ENCODE measurements at places on chromosomes 4 and X.

DNA sequence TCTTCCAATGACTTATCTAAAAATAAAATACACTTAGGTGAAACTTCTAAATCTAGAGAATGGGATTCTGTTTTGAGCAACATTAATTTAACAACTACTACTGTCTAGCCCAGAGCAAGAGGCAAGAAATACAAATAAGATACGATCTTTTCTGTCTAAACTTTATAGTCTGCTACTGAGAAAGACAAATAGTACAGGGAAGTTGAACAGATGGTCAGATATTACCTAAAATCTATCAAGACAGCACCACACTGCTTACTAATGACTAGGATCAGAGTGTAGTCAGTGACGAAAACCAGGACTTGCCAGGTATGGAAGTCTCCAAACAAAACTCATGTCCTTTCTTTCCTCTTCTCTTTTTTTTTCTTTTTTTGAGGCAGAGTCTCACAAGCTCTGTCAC is 7.1 kb downstream of the FAM13A start:
- no peak for DNase-seq

DNA sequence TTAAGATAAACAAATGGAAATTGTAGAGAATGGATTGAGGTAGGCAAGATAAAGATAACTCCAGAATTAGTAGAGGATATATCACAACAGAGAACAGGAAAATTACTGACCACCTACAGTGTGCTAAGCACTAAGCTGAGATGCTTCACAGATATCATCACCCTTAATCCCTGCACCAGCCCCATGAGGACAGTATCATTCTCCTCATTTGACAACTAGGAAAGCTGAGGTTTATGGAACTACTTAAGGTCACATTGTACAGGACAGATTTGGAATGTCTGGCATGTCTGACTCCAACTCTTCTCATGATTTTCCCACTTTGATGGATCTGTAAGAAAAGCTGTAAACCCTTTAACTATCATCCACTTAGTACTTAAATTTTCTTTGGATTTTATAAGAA is 95.5 kb downstream of the CASK start:
- no peak for DNase-seq

DNA sequence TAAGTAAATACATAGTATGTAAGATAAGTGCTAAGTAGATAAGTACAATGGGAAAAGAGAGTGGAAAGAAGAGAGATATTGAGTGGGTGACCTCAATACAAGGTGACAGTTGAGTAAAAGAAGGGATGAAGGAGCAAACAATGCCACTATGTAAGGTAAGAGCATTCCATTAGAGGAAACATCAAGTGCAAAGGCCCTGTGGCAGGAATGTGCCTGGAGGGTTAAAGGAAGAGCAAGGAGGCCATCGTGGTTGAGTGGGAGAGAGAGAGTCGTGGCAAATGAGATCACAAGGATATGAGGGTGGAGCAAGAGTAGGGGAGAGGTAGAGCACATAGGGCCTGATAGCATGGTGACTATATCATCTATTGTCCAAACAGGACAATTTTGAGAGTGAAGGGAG is 13.4 kb downstream of the EDNRA start:
- no peak for DNase-seq

DNA sequence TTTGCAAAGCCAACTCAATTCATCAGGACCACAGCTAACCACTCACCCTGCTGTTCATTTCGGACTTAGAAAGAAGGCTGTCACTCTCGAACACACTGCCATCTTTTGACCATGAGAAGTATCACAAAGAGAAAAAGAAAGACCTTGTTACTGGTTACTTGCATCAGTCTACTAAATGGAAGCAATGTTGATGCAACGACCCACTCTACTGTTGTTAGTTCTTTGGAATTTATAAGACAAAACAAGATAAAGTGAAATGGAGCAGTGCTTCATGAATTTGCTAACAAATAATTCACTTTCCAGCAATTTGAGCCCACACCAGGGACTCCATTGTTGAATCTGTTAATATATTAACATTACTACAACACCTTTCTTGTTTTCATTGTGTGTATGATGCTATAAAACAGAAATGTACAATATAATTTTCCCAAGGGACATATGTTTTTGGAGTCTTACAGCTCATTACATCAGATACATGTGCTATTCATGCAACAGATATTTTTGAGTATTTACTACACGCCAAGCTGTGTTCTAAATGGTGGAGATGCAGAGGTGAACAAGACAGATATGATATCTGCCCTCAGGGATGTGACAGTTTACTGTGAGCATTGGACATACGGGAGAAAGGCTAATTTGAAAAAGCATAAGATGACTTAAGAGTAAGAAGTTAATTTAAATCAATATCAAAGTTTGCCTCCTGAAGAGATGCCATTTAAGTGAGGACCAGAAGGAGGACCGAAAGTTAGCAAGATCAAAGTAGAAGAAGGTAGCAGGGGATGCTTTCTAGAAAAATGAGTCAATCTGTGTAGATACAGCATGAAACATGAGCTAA is 87.2 kb downstream of the AREG start:
- DNase-seq = peak; percentile 50

DNA sequence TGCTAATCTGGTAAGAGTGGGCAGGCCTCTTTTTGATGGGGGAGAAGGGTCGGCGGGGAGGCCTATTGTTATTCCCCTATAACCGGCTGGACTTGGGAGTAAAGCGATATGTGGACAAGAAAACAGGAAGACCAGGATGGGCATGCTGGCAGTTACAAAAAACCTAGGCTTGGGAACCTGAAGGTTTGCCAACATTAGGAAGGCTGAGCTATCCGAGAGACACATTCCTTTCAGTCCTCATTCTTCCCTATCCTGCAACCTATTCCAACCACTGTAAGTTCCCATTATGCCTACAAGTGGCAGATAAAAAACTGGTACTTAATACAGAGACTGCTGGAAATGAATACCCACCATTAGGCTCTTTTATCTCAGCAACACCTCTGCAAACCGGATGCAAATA is 32.4 kb upstream of the CT47C1 start:
- no peak for DNase-seq

- peak; percentile 54 for DNase-seq
Observed at GRCh38 chr4:113394730-113395530, 345.5 kb downstream of the ANK2 start.

DNA sequence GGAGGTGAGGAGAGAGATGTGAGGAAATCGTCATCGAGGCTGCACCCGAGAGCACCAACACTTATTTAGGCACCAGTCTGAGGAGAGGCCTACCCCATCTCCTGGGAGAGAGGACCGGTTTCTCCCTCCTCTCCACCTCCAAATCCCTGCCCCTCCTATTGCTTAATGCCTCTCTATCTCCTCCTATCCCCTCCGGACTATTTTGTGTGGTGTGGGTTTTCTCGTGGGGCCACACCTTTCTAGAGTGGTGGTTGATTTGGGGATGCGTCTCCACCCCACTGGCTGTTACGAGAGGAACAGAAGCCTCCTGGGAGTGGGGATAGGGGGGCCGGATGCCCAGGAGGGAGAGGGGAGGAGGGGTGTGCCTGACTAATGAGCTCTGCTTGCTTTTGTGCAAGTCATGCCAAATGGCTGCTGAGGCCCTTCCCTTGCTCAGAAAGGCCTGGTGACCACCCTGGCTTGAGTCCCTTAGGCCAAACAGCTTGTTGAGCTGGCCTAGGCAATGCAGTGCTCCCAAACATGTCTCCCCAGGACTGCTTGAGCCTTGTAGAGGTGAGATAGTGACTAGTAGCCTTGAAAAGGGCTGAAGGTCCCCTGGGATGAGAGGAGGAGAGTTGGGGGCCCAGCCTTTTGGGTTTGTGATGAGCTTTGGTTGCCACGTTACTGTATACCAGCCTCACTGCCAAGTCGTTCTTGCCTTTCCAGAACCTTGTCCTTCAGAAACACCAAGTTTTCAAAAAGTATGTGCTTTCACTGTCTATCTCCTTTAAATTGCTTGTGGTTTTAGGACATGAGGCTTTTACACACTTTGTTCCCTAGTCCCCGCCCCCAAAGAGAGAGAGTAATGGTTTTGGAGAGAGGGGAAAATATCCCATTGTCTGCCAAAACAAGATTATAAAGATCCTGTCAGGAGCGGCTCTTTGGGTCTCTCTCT is 1.2 kb downstream of the MSN start:
- DNase-seq = peak; percentile 59

DNA sequence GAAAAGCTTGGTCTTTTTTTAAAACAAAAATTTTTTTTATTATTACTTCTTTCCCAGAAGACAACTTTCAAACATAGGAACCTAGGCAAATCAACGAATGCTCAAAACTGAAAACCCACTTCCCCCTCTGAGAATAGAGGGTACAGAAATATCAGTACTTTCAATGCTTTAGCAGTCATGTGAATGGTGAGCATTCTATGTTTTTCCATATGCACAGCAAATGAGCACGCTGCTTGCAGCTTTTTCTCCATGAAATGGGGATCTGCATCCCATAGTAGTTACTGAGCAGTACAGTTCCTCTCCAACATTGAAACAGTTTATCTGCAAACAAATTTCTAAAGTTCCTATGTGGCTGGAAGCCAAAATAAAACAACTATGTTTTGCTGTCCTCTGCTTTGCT is 108.4 kb upstream of the BMP2K start:
- DNase-seq = no peak

DNA sequence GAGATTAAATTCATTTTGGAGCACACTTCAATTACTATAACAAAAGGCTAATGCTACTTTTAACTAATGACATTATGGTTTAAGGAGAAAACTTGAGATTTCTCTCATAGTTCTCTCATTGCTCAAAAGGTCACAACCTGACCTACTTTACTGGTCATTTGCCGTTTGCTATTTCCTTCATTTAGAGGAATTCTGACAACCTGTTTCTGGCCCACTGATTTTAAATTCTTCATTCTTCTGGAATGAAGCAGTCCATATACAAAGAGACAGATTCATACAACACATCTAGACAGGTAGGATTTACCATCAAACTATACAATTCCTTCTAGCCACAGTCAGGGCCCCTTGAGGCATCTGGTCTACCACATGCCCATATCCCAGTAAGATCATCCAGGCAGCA is 14.2 kb downstream of the RNF150 start:
- DNase-seq = no peak

DNA sequence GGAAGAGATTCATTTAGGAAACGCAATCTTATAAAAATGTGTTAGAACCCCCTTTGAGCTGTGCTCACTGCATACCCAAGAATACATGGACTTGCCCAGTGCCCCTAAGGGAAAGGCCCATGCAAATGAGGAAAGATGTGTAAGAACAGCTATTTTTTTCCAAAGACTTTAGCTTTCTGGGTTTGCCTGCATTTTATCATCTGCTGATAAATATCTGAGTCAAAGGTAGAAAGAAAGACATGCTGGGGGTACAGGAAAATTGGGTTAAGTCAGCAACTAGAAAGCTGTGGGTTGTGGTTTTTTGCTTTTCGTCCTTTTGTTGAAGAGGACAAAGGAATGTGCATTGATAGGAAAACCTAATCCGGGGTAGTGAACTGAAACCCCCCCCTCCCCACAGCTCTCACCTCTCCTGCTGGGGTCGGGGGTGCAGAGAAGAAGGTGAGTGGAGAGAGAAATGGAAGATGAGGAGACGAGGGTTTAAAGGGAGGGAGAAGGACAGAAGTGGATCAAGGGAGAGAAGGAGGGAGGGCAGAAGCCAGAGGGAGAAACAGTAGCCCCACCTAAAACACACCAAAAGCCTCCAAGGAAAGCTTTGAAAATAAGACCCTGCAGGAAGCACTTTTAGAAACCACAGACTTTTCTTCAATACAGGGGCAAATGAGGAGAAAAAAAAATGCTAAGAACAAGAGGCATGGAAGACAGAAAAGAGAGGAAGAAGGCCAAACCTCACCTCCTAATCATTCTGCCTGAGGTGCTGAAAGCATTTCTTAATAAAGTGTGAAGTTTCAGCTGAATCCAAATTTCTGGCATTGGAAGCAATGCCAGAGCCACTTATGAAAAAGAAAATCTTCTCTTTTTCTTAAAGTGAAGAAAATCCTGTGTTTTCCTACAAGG is 49.3 kb downstream of the KDR start:
- DNase-seq = no peak

- DNase-seq = no peak
Observed at GRCh38 chrX:13658602-13659001, 5.7 kb downstream of the TCEANC start.

- DNase-seq = no peak
Observed at GRCh38 chr4:1945912-1946311, 62.9 kb downstream of the NELFA start.

GRCh38 chr4:48343035-48343434 is 1.7 kb downstream of the SLAIN2 start:
- DNase-seq = no peak

GRCh38 chr4:139823746-139824145 is 158.1 kb downstream of the MGST2 start:
- no peak for DNase-seq

GRCh38 chrX:48278958-48279357 is 23.8 kb downstream of the SSX1 start:
- no peak for DNase-seq

DNA sequence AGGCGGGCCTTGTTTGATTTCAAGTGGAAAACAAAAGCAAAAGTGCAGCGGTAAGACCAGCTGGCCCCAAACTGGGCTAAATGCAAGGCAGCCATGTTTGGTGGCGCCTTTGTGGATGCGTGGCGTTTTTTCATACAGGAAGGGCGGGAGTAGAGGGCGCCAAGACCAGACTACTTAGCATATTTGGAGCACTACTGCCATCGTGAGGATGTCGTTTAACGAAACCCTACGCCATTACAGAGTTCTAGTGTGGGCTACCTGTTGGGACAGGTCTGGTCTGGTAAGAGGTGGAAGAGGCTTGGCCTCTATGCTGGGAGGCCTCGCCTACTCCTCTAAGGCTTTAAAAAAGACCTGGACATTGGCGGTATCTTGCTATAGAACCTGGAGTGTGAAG is 230.7 kb upstream of the STK26 start:
- no peak for DNase-seq

- no peak for DNase-seq
Observed at GRCh38 chrX:124501586-124501985, 155.2 kb downstream of the SH2D1A start.

- no peak for DNase-seq
Observed at GRCh38 chr4:1305781-1306455, 16.2 kb downstream of the MAEA start.

GRCh38 chrX:47146936-47147859 is 2.2 kb downstream of the RBM10 start:
- no peak for DNase-seq

GRCh38 chr4:81562093-81562492 is 90.4 kb upstream of the RASGEF1B start:
- no peak for DNase-seq

GRCh38 chr4:42656944-42657792 is at the start of gene ATP8A1:
Gene ATP8A1 (minus strand): TSS chr4:42657105. CDS start chr4:42656873, 232 bp downstream.
- peak; percentile 95 for DNase-seq

All from ecto neural progenitor cell (in vitro differentiated cells).